ENCODE measurements at places on chromosomes 5 and 9. TPM values are rescaled to one million over a fixed set of nuclear protein-coding genes. Genes with fewer than 3 reads are reported as not detected.

The SLC6A18 gene
- not detected for total RNA-seq

The TEX10 gene
- total RNA-seq = 2.3 TPM

DNA sequence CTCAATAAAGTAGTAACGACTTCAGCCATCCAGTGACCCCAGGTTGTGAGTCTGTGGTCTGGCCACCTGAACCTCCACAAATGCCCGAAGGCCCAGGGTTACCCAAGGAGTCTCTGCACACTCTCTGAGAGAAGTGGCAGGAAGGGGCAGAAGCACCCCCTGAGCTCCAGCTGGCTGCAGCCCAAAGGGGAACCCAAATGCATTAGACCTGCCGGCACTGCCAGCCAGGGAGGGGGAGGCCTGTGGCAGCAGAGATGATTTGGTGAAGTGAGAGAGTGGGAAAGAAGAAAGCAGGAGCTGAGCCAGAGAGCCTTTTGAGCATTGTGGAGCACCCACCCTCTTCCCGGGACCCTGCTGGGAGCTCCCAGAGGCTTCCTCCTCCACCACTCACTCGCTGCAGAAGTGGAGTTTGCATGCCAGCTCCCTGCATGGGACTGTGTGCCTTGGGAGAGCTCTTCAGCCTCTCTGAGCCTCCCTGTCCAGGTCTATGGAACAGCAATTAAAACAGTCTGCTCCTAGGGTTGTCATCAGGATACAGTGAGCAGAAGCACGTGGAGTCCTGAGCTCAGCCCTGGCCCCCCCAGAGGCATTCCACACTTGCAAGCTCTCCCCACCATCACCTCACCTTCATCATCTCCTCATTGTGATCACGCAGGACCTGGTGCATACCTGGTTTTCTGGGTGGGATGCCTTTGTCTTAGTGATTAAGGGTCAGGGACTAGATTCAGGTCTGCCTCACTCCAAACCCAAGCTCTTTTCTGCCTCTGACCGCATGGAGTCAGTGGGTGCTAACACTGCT is 13.8 kb upstream of the ANGPTL2 start:
- no peaks in the 10 kb centered on the region for H3K27me3 ChIP-seq
- no peak for DNase-seq
- peaks cover 26% of the 10 kb centered on the region for H3K4me1 ChIP-seq

- H3K27ac ChIP-seq = no peak overlapping the region
- peak overlapping the region; percentile 83 for H3K4me3 ChIP-seq
- H3K36me3 ChIP-seq = no peaks in the 10 kb centered on the region
- H3K4me1 ChIP-seq = peaks cover 25% of the 10 kb centered on the region
Measured at GRCh38 chr5:141479776-141480175, 4.0 kb downstream of the PCDHGC3 start.

DNA sequence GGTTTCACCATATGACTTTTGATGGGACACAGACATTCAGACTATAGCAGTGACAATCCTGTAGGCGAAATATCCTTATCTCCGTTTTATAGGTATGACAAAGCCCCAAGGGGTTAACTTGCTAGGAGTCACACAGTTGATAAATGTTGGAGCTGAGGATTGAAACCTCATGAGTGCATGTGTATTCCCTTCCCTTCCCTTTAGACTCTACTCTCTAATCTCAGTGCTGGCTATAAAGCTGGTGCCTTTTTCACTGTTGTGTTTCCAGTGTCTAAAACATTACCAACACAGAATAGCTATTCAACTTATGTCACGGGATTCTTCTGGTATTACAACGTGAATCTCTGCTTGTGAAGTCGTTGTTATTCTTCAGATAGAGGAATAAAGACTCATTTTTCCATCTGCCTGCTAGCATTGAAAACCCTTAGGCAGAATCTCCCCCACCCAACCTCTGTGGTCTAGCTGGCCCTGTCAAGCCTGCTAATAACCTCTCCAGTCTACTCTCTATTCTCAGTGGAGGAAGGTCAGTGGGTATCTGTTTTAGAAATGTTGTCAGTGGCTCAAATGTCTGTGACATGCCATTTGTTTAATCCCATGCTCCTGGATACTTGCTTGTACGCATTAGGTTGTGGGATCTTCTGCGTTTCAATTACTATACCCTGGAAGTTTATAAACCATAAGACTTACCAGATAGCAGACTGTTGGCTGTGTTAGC is 121.2 kb downstream of the TLE4 start:
- no peaks in the 10 kb centered on the region for H3K4me1 ChIP-seq
- no peak overlapping the region for H3K4me3 ChIP-seq

DNA sequence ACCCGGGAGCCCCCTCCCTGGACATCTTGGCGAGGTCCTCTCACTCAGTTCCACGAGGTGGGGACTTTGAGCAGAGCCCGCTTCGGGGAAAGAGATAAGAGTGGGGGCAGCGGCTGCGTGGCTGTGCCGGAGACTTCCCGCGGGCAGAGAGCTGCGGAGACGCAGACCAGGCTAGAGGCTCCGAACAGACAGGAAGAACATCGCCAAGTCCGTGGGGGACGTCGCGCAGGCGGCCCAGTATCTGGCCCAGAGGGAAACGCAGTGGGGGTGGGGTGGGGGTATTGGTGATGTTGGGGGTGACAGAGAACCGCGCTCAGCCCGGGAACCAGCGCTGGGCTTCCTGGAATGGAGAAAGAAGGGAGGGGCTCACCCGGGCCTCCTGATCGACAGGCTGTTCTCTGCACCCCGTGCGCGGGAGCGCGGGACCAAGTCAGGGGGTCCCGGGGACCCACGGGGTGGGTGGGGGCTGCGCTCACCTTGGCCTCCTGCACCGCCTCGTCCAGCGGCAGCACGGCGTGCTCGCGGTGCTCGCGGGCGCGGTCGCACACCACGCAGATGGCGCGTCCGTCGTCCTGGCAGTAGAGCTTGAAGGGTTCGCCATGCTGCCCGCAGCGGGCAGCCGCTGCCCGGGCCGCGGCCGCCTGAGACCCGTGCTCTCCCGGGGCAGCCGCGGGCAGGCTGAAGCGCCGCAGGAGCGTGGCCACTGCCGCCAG is 727 bp downstream of the TRIM7 start:
- H3K4me3 ChIP-seq = peak overlapping the region; percentile 53
- no peaks in the 10 kb centered on the region for H3K36me3 ChIP-seq
- peak overlapping the region; percentile 87 for H3K27ac ChIP-seq

DNA sequence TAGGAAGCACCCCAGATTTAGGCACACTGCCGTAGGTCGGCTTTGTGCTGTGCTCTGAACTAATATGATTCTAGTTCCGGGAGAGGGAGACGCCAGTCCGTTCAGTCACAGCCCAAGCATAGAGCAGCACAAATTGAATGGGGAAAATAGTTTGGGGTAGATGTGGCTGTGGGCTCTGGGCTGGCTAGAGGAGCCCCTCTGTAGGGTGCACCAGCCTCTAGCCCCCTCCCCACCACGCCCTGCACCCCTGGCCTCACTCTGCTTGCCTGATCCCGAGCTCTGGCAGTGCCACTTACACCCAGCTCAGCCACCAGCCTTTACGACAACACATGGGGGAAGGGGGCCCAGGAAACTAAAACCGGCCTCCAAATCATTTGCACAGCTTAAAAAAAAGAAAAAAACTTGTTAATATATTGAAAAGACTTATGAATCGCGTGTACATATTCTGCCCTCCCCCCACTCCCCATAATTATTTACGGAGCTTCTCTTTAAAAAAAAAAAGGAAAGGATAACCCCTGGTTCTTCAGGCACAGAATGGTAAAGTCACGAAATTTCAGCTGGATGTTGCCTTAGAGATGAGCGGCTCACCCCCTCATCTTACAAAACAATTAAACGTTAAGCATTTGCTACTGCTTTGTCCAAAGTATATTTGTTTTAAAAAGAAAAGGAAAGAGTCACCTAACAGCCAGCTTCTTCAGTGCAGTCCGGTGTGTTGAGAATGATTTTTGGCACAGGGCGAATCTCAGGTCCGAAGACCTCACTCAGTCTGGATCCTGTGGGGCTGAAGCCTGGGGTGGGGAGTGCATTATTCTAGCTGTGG is 3.5 kb downstream of the LMX1B start:
- H3K36me3 ChIP-seq = no peaks in the 10 kb centered on the region
- H3K4me3 ChIP-seq = no peak overlapping the region
- DNase-seq = no peak
- no peak overlapping the region for H3K27ac ChIP-seq
- H3K27me3 ChIP-seq = peaks cover 10% of the 10 kb centered on the region

DNA sequence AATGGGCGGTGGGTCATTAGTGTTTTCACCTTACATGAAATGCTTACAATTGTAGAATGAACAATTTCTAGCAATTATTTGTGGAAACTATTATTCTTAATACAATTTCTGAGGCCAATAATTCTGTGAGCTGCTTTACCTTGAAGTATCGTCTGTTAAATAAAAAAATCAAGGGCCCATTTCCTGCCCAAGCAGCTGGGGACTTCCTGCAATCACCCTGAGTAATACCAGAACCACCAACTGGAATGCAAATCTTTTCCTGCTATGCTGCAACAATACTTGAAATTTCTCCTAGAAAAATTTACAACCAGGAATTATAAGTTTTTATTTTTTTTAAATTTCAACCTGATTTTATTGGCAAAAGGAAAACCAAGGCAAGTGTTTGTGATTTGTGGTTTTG is 52.6 kb downstream of the ADAMTS16 start:
- H3K36me3 ChIP-seq = no peaks in the 10 kb centered on the region
- H3K4me3 ChIP-seq = no peak overlapping the region
- H3K4me1 ChIP-seq = no peaks in the 10 kb centered on the region
- no peaks in the 10 kb centered on the region for H3K27me3 ChIP-seq
- H3K27ac ChIP-seq = no peak overlapping the region
- DNase-seq = no peak

DNA sequence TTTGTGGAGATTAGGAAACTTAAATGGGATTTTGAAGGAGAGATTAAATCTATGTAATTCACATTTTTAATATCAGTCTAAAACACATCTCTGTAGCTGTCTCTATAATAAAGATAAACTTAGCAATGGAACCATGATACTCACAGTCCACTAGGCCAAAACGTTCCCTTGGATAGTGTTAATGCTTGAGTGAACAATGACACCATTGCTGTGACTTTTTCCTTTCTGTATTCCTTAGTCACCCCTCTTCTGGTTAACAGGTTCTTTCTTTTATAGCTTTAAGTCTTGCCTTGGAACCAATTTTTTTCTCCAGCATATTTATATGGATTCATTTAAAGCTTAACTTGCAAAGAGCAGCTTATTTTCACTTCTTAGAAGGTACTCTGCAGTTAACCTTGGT is 63.3 kb downstream of the INSL6 start:
- no peak for DNase-seq
- no peaks in the 10 kb centered on the region for H3K4me1 ChIP-seq
- peaks cover 53% of the 10 kb centered on the region for H3K36me3 ChIP-seq
- H3K27ac ChIP-seq = no peak overlapping the region

DNA sequence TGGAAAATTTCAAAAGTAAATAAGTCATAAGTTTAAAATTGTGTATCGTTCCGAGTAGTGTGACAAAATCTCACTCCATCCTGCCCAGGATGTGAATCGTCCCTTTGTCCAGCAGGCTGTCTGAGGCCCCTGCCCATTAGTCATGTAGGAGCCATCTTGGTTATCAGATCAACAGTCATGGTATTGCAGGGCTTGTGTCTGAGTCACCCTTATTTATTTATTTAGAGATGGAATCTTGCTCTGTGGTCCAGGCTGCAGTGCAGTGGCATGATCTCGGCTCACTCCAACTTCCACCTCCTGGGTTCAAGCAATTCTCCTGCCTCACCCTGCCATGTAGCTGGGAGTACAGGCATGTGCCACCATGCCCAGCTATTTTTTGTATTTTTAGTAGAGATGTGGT is 30.2 kb downstream of the ITGA2 start:
- DNase-seq = no peak
- H3K27ac ChIP-seq = no peak overlapping the region
- H3K27me3 ChIP-seq = no peaks in the 10 kb centered on the region
- H3K4me3 ChIP-seq = no peak overlapping the region

- H3K4me3 ChIP-seq = no peak overlapping the region
- no peak for DNase-seq
- H3K36me3 ChIP-seq = no peaks in the 10 kb centered on the region
- no peaks in the 10 kb centered on the region for H3K4me1 ChIP-seq
- H3K27me3 ChIP-seq = no peaks in the 10 kb centered on the region
Measured at GRCh38 chr5:146425023-146425422, 22.1 kb upstream of the TCERG1 start.

- no peak for DNase-seq
- H3K27me3 ChIP-seq = no peaks in the 10 kb centered on the region
- H3K4me3 ChIP-seq = no peak overlapping the region
- no peaks in the 10 kb centered on the region for H3K36me3 ChIP-seq
- H3K27ac ChIP-seq = no peak overlapping the region
Measured at GRCh38 chr5:148924817-148925216, 98.4 kb downstream of the ADRB2 start.

GRCh38 chr9:18338042-18338441 is 135.9 kb upstream of the ADAMTSL1 start:
- H3K27ac ChIP-seq = no peak overlapping the region
- peaks cover 2% of the 10 kb centered on the region for H3K4me1 ChIP-seq
- H3K4me3 ChIP-seq = no peak overlapping the region
- no peaks in the 10 kb centered on the region for H3K36me3 ChIP-seq
- DNase-seq = no peak
- no peaks in the 10 kb centered on the region for H3K27me3 ChIP-seq

- no peaks in the 10 kb centered on the region for H3K4me1 ChIP-seq
- H3K4me3 ChIP-seq = no peak overlapping the region
- no peaks in the 10 kb centered on the region for H3K36me3 ChIP-seq
- no peak overlapping the region for H3K27ac ChIP-seq
- no peaks in the 10 kb centered on the region for H3K27me3 ChIP-seq
Measured at GRCh38 chr9:80143899-80144298, 572.1 kb downstream of the TLE4 start.

GRCh38 chr5:137179203-137179602 is 319.9 kb downstream of the SPOCK1 start:
- no peaks in the 10 kb centered on the region for H3K36me3 ChIP-seq
- no peak for DNase-seq
- no peaks in the 10 kb centered on the region for H3K4me1 ChIP-seq

- peaks cover 17% of the 10 kb centered on the region for H3K4me1 ChIP-seq
- H3K4me3 ChIP-seq = no peak overlapping the region
- no peak for DNase-seq
- H3K27me3 ChIP-seq = no peaks in the 10 kb centered on the region
Measured at GRCh38 chr9:130453487-130453886, 8.7 kb downstream of the ASS1 start.

DNA sequence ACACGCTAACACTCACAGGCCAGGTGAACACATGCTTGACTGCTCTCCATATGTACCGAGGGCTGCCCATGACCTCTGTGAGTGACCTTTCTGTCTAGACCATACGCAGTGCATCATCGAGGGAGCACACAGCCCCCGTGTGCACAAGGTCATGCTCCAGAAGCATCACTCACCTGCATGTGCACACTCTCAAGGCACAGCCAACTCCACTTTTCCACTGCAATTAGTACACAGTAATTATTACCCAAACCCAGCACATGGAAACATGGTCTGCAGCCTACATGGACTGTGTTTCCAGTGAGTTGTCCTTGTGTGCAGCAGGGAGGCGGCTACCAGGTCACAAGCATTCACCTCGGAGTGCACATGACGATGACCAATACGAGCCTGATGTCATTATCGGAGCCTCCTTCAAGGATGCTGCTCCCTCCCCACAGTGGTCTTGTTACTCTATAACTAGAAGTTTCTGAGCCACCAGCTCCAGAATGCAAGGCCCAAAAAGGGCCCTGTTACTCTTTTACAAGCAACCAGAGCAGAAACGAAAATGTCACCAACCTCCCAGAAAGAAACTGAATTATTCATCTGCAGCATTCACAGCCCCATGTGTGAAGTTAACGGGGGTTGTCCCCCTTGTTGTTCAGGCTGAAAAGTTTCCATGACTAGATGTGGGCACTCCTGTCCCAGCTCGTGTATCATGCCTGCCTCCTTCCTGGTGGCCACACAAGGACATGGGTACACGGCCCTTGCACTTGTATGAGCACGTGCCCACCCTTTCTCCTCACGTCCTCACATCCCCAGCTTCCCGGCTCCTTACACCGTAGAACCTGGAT is 31.2 kb downstream of the SEMA4D start:
- H3K4me3 ChIP-seq = no peak overlapping the region
- no peaks in the 10 kb centered on the region for H3K4me1 ChIP-seq
- no peaks in the 10 kb centered on the region for H3K27me3 ChIP-seq
- H3K27ac ChIP-seq = no peak overlapping the region
- no peaks in the 10 kb centered on the region for H3K36me3 ChIP-seq
